Suppressor macrophage treated with lipopolysaccharide for 4 hours (primary cell): ENCODE measurements at places on chromosomes 16 and 17.
A peak's percentile ranks its signal among the peaks of the same experiment; 100 is the strongest.

DNA sequence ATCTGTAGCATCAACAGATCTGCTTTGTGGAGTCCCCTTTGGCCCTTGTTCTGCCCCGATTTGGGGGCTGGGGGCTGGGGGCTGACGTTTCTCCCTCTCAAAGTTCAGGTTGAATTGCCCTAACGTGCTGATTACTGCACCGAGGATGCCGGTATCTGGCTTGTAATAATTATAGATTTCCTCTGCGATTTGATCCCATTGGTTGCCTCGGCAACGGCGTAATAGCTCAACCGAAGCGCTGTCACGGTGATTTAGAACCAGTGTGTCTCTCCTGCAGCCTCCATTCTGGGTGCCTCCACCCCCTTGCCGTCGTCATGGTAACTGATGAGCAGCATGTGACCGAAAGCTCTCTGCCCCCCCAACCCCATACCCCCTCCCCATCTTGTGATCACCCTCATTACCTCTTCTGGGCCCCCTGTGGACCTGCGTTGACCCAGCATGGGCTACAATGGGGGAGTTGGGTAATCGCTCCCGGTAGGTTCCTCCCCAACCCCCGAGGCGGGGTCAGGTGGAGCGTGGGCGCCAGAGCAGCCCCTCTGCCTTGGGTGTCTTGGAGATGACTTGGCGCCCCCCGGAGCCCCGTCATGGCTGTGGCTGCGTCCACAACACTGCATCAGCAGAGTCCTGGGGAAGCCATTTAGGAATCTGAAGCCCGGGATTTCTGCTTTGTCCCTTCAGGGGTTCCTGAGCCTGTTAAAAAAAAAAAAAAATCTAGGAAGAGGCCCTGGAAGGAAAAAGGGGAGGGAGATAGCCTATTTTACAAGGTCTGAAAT is 38.4 kb downstream of the ABAT start:
- DNase-seq = no peak

DNA sequence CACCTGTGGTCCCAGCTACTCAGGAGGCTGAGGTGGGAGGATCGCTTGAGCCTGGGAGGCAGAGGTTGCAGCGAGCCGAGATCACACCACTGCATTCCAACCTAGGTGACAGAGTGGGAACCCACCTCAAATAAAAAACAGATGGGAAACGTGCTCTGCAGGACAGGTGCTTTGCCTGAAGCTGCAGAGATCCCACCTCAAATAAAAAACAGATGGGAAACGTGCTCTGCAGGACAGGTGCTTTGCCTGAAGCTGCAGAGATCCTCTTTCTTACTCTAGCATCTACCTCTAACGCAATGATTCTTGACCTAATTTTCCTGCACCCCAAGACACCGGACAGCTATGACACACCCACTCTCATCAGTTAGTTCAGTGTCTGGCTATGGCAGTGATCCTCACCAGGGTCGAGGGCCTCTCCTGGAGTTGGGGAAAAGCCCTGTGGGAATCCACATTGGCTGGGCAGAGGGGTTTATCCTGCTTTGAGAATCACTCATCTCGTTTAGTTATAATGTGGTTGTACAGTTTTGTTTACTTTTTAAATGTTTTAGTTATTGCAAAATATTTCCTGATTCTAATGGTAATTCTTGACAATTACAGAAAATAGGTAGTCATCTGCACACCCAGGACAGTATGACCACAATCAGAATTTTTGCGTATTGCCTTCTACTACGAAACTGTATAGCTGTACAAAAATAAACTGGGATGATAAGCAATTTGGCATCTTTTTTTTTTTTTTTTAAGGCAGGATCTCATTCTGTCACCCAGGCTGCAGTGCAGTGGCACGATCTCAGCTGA is 11.4 kb downstream of the VPS53 start:
- no peak for DNase-seq

- no peak for DNase-seq
Measured at GRCh38 chr17:36653856-36654255, 52.5 kb downstream of the MRM1 start.

- no peak for DNase-seq
Measured at GRCh38 chr17:48406936-48407567, 23.0 kb downstream of the SKAP1 start.

DNA sequence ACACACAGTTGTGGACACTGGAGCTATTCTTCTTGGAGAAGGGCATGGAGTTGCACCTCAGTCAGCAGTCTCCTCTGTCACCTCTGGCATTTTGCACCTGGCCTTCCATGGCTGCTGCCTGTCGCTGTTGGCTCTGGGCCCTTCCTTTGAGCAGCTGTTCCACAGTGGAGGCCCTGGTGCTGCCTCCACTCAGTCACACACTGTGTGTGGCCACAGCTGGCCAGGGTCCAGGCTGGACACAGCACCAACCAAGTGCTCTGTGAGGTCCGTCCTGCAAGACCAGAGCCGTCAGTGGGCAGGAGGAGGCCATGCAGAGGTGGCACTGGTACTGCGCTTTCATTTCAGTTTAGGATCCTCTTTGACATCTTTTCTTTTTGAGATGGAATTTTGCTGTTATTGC is 21.6 kb upstream of the MED9 start:
- no peak for DNase-seq

GRCh38 chr16:60150907-60151306 is 1416.8 kb upstream of the GOT2 start:
- no peak for DNase-seq

- DNase-seq = no peak
Measured at GRCh38 chr17:640436-640835, 74.2 kb downstream of the VPS53 start.

DNA sequence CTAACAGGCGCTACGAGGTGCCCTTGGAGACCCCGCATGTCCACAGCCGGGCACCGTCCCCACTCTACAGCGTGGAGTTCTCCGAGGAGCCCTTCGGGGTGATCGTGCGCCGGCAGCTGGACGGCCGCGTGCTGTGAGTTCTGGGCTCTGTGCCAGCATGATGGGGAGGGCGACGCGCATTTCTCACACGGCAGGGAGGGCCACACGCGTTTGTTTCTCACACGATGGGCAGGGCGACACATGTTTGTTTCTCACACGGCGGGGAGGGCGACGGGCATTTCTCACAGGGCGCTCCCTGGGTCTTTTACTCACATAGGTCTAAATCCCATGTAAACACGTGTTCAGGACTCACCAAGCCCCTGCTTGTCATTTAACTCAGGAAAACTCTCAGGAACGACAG is 4.4 kb downstream of the GAA start:
- no peak for DNase-seq

- no peak for DNase-seq
Measured at GRCh38 chr16:82761236-82761635, 134.5 kb downstream of the CDH13 start.

DNA sequence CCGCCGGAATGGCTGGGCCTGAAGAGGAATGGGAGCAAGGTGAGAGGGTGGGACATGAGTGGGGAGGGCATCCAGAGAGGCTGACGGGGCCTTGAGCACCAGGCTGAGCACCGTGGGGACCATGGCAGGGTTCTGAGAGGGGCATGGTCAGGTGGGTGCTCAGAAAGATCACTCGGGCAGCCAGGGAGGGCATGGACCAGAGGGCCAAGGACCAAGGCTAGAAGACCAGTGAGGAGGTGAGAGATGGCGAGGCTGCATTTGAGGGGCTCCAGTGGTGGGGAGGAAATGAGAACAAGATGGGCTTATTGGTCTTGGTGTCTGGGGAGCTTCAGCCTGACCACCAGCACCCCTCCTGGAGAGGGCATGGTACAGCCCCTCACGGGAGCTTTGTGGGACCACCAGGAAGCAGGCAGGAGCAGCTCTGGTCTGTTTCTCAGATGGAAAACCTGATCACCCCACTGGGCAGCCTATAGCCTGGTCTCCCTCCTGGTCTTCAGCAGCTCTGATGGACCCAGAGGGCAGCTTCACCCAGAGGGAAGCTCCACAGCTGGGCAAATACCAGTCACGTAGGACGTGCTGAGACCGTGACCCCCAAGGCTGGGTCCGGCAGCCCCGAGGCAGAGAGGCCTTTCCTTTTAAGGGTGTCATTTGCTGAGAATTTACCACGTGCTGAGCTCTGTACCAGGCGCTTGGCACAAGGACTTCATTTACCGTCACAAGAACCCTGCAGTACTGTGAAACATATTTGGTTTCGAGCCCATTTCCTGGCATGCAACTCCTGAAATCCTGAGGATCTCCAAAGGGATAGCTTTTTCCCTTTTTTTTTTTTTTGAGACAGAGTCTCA is 11.4 kb upstream of the NCBP3 start:
- DNase-seq = no peak

GRCh38 chr16:53091466-53092211 is 36.8 kb downstream of the CHD9 start:
- peak; percentile 93 for DNase-seq

DNA sequence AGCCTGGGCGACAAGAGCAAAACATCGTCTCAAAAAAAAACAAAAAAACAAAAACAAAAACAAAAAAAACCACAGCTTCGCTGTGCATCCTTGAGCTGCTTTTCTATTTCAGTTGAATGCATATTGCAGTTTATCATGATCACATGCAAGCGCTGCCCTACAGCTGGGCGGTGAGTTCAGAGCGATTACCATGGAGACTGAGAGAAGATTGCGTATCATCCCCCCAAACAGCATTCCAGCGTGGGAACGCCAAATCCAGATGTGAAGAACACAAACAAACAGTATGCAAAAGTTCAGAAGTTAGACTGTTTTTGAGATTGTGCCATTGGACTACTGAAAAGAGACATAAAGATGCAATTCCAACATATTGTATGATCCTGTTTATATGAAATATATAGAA is 15.1 kb upstream of the SLC52A1 start:
- DNase-seq = no peak

GRCh38 chr17:78342449-78343186 is 17.3 kb downstream of the SOCS3 start:
- peak; percentile 69 for DNase-seq

GRCh38 chr17:11803231-11803969 is 193.9 kb downstream of the ZNF18 start:
- DNase-seq = no peak

GRCh38 chr16:65120831-65121721 is 787 bp downstream of the CDH11 start:
- no peak for DNase-seq

DNA sequence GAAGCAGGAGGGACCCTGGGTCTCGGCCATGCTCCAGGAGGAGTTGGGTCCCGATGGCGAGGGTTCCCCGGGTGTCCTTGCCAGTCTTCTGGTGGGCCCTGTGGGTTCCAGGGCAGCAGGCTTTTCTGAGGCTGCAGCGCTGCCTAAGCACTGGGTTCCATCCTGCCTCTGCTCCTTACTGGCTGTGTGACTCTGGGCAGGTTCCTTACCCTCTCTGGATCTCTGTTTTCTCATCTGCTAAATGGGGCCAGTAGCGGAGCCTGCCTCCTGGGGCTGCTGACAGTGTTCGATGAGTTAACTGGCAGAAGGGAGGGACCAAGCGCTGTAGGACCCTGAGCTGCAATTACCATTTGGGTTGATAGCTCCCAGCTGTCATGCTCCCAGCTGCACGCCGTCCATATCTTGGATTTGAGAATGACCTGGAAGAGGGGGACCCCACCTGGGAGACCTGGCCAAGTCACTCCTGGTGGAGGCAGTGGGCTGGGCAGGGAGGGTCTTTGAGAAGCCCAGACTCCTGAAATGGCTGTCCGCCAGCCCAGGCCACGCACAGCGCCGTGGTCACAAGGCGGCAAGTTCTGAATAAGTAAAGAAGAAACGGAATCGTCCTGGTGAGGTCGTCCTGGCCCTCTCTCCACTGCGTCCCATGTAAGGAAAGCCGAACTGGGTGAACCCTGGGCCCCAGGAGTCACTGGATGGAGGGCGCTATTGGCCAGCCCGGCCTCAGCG is 47.2 kb upstream of the GSE1 start:
- DNase-seq = no peak

DNA sequence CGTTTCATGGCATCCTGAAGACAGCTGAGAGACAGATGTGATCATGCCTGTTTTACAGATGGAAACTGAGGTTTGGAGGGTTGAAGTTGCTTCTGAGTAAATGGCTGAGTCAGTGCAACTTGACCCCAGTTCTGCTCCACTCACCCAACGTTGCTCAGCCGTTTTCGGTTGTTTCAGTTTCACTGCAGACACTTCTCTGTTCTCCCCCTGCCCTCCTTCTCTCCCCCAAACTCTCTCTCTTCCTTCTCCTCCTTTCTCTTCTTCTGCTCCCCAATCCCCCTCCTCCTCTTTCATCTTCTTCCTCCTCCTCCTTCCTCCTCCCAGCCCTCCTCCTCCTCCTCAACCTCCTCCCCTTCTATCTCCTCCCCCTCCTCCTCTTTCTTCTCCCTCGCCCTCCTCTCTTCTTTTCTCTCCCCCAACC is 9.4 kb upstream of the CEP20 start:
- peak; percentile 78 for DNase-seq

- peak; percentile 7 for DNase-seq
Measured at GRCh38 chr16:49528060-49528865, 154.7 kb downstream of the C16orf78 start.

DNA sequence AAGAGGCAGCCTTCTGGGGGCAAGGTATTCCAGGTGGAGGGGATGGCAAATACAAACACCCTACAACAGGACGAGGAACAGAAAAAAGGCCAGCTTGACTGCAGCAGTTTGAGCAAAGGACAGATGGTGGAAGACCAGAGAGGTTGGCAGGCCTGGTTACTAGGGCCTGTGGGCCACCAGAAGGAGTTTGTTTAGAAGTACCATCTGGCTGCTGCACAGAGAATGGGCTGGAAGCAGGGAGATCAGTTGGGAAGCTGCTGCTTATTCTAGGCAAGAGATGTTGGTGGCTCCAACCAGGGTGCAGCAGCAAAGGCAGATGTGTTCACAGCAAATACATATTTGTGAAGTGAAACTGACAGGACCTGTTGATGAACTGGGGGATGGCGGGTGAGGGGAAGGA is 2.9 kb upstream of the YPEL2 start:
- no peak for DNase-seq

DNA sequence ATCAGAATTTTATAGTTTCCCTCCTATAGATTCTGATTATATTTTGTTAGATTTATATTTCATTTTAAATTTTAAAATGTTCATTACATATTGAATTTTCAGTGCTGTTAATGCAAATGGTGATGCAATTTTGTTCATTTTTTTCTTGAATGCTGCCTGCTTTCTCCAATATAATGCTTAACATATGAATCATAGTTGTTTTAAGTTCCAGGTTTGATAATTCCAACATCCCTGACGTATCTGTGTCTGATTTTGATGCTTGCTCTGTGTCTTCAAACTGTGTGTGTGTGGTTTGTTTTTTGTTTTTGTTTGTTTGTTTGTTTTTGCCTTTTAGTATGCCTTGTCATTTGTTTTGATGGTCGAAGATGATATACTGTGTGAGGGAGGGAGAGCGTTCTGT is 134.7 kb upstream of the ELAC2 start:
- DNase-seq = no peak

DNA sequence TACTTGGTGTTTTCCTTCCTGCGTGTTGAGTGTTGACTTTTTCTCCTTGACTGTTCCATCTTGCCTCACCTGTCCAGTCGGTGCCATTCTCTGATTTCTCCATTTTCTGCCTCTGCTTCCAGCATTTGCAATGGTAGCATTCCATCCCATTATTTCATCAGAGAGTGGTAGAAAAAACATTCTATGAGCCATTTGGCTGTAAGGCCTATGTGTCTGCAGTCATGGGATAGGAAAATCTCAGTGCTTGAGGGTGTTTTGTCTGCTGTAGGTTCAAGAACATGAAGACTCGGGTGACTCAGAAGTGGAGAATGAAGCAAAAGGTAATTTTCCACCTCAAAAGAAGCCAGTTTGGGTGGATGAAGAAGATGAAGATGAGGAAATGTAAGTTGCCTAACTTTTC is 2.7 kb downstream of the UTP18 start:
- DNase-seq = peak; percentile 21
